CD8-positive, alpha-beta memory T cell (primary cell): ENCODE measurements at places on chromosomes 5 and 9. TPM values are rescaled to one million over a fixed set of nuclear protein-coding genes. Genes with fewer than 3 reads are reported as not detected.

Gene NTRK2
- 0.26 TPM for total RNA-seq

- DNase-seq: no peak
Measured at GRCh38 chr9:129586245-129586644, 34.7 kb downstream of the C9orf50 start.

DNA sequence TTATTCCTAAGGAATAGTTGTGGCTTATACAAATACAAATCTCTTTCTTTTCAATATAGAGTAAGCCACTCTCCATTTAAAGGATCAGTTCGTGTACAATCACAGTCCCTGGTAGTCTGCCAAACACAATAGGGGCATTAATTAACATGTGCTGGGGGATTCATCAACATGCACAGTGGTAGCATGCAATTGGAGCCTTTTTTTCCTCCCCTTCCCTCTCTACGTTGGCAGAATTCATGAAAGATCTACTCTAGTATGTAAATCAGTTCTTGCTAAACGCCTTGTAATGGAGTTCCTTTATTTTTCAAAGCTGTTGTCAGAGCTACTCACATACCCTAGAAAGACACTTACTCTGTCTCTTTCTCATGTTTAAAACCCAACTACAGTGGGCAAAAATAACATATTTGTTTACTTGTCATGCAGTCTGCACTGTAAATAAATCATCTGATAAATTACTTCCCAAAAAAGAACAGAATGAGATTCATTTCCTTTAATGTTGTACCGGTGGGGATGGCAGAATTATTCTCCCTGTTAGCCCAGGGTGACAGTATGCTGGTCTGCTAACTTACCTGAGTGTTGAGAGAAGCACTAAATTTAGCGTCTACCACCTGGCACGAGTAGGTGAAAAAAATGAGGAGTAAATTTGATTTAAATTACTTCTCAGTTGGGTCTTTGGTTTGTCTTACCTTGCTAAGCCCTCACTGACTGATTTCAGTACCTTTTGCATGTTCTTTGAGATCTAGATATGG lies 341.5 kb upstream of the CCNH start:
- no peak for DNase-seq

DNA sequence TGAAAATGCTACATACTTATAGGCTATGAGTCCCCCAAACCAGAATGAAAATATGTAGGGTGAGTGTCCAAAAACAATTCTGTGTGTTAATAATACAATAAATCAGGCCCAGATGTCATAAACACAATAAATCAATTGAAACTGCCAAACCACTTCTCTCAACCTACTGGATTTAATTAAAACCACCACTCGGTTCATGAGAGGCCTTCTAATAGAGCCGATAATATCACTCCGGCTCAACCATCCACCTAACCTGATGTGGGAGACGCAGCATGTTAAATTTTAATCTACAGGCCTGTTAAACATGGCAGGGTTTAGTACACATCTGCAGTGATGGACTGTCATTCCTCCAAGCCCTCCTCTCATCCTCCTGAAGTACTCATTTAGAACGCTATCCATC lies 734.5 kb upstream of the ZNF608 start:
- no peak for DNase-seq

Gene CDKN2AIPNL
- total RNA-seq: 42.1 TPM

- no peak for DNase-seq
Measured at GRCh38 chr5:179405054-179405416, 59.8 kb upstream of the ADAMTS2 start.

GRCh38 chr9:70553707-70554673 lies 139.5 kb upstream of the KLF9 start:
- DNase-seq: no peak

DNA sequence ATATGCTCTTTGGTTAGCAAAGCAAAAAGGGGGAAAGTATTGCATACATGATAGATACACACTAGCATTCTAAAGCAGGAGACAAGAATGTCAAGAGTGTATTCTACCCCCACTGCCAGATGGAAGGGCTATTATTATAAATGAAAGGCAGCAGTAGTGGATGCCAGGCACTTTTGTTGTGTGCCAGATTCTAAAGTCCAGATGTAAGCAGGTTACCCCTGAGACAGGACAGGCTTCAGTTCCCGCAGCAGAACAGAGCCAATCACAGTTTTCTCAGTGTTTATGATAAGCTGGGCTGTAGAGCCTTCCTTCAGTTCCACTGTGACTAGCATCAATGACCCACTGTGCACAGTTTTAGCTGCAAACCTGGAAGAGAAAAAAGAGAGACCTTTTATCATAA lies 226.6 kb upstream of the TBCA start:
- DNase-seq: no peak

DNA sequence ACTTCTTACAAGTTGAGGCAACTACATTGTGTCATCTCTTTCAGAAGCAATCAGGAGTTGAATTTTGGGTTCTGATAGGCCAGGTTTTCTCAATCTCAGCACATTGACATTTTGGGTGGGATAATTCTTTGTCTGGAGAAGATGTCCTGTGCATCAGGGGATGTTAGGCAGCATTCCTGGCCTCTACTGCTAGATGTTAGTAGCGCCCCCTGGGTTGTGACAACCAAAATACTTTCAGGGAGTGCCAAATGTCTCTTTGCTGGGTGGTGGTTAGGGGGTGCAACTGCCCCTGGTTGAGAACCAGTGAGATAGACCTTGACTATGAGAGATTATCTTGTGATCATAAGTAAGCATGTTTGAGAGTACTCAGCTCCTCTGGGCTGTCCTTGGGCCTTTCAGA lies 164.3 kb upstream of the KLF9 start:
- no peak for DNase-seq

- DNase-seq: no peak
Measured at GRCh38 chr9:76003041-76003440, 112.6 kb downstream of the PCSK5 start.

- DNase-seq: no peak
Measured at GRCh38 chr9:71630377-71630995, 137.8 kb downstream of the CEMIP2 start.

Gene BTNL9
- not detected for total RNA-seq

GRCh38 chr5:6578676-6579343 lies 54.0 kb downstream of the NSUN2 start:
- DNase-seq: no peak

- no peak for DNase-seq
Measured at GRCh38 chr9:87236546-87236945, 261.1 kb upstream of the DAPK1 start.

Gene ENHO
- 0.39 TPM for total RNA-seq
